ENCODE measurements at places on chromosomes 6 and 20. TPM values are rescaled to one million over a fixed set of nuclear protein-coding genes. Genes with fewer than 3 reads are reported as not detected.

The PARD6B gene
- total RNA-seq, result 24.0 TPM

The ULBP3 gene
- total RNA-seq, result 14.8 TPM

The MAS1 gene
- not detected for total RNA-seq

DNA sequence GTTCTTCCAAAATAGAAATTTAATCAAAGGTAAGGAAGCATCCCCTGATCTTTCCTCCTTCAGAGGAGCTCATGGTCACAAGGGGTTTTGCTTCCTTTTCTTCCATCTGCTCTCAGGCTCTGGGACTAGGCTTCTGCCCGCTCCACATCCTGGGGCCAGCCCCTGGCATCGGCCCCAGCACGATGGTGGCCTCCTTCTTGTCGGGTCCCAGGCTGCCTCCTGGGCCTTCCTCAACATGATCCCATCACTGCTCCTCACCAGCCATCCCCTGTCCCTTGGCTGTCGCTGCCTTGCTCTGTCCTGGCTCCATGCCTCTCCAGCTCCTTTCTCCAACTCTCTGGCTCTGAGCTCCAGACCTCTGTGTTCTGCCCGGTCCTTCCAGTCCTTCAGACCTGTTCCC, 4.1 kb downstream of the PHACTR3 start:
- DNase-seq, result no peak

- DNase-seq, result no peak
Observed at GRCh38 chr20:58090161-58090560, 138.3 kb downstream of the ANKRD60 start.

DNA sequence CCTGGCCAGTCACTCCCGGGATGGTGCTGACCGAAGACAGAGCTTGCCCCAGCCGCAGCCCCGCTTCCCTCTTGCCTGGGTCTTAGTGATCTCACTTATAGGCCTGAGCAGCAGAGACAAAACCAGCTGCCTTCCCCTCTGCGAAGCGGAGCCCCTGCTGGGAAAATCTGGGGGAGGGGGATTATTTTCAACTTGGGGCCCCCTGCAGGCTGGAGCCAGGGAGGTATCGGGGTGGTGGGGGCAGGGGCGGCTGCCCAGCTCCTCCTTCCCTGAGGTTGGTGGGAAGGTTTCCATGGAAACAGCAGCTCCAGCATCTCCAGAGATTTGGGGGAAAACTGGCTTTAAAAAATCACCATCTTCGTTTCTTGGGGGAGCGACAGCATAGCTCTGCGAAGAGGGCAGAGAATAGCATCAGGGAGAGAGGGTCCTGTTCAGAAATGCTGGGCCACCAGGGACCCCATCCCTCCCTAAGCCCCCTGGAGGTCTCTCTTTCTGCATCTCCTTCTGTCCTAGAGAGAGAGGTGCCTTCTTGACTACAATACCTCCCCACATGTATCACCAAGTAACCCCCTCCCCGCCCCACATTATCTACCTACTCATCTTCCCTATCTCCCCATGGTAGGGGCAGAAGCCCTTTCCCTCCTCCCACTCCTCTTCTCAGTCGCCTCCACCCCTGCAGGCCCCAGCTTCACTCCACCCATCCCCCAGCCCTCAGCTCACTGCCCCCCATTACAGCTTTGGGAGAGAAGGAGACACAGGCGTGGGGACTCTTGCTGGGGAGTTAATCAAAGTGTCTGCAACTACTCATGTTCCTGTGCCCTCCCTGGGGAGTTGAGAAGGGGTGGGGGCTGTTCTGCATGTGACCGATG, 88.4 kb upstream of the CCDC167 start:
- no peak for DNase-seq
